ENCODE measurements at places on chromosomes 12 and 14.

GRCh38 chr12:85275374-85275773 lies 4.6 kb upstream of the ALX1 start:
- DNase-seq: no peak

- no peak for DNase-seq
Observed at GRCh38 chr14:65019944-65020566, 33.4 kb downstream of the FNTB start.

- DNase-seq: no peak
Observed at GRCh38 chr12:58657190-58657589, 263.1 kb downstream of the LRIG3 start.

DNA sequence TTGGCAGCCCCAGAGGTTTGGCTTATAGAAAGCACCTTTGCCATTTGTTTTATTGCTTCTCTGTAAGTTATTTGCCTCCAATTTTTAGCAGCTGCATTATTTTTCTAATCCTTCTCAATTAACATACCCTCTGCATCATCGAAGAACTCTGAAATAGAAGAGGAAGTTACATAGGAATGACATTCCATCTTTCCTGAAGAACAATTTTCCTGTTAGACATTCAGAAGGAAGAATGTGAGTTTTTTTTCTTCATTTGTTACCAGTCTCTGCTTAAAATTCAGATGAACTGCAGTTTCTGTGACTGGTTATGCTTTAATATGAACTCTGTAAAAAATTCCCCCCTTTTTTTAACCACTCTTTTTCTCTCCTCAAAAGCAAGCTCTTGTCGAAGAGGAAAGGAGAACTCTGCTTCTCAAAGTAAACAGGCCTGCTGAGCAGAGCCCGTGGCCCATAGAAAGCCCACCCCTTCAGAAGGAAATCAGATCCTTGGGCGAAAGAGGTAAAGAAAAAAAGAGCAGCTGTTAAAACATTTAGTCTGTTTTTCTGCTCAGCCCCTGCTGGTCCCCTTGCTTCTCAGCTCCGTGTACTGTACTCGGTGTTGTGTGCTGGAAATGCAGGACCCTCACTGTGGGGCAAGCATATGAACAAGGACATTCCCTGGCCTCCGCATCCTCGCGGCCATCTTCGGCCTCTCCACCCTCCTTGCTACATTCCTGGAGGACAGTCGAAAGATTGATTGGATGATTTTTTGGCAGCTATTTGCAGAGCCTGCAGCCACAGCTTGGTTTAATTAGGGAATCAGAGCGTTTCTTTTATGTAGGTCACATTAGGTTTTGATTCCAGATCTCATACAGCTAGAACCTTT lies 164.4 kb upstream of the LRIG3 start:
- no peak for DNase-seq

GRCh38 chr12:3205742-3206519 lies 128.8 kb downstream of the TSPAN9 start:
- DNase-seq: no peak

GRCh38 chr12:106119301-106119700 lies 19.5 kb downstream of the NUAK1 start:
- no peak for DNase-seq

GRCh38 chr12:90828621-90829020 lies 126.4 kb downstream of the CCER1 start:
- DNase-seq: no peak

DNA sequence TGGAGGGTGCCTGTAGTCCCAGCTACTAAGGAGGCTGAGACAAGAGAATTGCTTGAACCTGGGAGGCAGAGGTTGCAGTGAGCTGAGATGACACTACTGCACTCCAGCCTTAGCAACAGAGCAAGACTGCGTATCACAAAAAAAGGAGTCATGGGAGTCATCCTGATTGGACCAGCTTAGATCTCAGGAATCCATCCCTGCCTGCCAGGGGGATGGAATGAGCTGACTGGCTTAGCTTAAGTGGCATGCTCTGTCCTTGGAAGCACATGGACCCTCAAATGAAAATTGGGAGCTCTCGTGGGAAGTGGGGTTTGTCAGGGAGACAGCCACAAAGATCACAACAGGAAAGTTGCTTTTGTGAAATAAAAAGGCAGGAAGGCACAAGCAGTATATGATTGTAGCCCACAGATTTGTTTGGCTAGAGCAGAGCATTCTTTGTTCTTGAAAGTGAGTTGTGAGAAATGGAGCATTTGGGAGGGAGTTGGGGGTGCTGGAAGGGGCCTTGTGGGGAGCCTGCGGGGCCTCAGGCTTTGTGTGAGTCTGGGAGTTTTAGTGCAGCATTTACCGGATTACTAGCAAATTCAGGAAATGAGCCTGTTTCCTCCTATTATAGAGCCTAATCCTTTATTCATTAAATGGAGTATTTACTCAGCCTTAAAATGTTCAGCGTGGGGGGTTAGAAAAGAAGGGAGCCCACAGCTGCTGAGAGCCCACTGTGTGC lies 30.7 kb downstream of the DGLUCY start:
- DNase-seq: no peak

DNA sequence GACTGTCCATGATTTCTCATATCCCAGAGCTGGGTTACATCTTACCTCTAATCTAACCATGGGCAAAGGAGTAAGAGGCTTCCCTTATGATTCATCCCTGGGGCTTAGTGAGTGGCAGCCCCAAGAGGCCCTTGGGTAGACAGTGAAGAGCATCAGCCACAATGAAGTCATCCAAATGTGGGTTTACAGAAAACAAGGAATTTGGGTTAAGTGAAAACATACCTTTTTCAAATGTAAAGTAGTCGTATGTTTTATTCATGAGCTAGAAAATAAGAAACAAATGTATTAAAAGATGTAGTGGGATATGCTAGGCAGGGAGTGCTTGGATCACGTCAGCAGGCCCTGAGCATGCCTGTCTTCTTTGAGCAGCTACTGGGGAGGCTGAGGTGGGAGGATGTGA lies 54.0 kb upstream of the ELK3 start:
- DNase-seq: no peak

- no peak for DNase-seq
Observed at GRCh38 chr14:78697341-78697740, 527.2 kb downstream of the NRXN3 start.

DNA sequence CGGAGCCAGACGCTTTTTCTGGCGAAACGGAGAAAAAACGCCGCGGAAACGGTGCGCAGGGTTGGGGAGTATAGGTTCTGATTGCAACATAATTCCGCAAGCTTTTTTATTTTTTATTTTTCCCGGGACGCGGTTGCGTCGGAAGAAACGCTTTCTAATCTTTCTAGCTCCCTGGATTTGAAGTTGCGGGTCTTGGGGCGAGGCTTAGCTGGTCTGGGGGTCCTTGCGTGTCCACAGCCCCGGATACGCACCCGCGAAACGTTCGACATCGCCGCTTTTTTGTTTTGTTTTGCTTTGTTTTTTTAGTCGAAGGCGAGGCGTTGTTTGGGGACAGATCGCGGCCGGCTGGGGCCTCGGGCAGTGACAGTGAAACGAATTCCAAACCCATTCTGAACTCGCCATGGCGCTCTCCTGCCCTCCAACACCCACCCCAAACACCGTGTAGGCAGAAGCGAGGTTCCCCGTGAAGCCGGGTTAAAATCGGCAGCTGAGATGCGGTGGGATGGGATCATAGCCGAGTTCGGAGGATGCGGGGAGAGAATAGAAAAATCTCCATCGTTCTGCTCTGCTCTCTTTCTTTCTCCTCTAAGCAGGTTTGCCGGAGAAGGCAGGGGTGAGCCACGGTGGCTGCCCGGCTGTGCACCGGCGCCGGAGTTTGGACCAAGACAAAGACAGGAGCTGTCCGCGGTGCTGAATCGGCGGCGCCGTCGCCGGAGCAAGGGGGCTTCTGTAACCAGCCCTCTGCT lies 8.1 kb upstream of the LHX5 start:
- DNase-seq: no peak

DNA sequence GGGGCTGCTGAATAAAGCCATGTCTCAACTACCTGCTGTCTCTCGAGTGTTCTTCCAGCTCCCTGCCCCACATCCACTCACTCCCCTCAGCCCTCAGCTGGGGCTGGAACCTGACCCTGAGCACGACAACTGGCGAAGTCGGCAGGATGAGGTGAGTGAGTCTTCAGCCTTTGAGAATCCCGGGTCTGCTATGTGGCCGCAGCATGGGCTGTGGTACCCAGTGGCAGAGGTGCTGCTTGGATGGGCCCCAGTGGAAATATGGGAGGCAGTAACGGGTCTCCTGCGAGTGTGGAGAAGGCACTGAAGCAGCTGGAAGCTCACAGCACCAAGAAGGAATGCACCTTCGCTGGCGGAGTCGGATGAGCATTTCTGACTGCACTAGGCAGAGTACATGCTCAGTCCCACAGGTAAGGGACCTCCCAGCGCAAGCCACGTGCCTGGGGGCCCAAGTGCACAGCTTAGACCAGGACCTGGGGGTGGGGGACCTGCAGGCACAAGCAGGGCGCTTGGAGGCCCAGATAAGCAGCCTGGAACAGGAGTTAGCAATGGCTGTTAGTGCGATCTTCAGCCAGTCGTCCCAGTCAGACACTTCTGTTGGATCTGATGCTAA lies 95.5 kb upstream of the TMPO start:
- DNase-seq: no peak

DNA sequence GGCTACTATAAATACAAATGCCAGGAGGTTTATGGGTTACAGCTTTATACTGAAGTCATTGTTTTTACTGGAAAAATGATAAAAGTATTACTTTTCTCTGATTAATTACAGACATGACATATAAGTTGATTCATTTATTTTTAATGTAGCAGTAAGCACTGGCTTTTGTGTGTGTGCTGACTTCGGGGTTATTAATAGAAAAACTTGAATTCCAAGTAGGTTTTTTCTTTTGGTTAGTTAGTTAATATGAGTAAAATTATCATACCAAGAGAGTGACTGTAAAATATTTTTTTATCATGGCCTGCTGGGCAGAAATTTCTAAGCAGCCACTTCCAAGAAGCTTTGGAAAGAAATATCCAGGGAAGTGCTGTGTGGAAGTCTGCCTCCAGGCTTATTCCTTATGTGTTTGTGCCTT lies 56.4 kb downstream of the IFT81 start:
- DNase-seq: no peak

DNA sequence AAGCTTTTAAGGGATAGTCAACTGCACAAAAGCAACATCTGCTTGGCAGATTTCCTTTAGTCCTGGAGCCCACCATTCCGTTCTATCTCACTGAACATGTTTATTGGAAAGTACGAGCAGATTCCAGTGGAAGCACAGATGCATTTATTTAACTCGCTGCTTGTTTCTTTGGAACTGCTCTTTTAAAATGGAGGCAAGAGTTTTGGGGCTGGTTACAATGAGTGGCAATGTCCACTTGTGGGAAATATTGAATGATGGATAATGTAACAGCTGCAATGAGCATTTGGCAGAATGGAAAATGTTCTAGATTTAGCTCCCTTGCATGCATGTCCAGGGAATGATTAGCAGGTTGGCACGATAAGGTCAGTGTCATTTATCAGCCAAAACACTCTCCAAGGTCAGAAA lies 163.0 kb downstream of the ATP23 start:
- DNase-seq: no peak

DNA sequence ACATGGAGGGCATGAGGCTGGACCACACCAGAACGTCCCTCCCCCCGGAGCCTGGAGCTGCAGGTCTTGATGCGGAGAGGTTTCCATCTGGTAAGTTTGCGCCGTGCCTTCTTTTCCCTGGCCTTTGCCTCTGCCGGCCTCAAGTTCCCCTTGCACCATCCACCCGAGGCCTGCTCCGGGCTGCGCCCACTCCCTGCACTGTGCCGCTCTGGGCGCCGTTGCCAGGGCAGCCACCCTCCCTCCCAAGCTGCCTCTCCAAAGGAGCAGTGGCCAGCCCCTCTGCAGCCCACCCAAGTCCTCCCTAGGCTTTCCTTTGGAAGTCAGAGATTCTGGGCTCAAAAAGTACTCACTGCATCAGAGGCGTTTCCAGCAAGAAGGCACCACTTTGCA lies 46.2 kb upstream of the MEG3 start:
- DNase-seq: no peak

- no peak for DNase-seq
Observed at GRCh38 chr12:94305130-94305957, 154.3 kb downstream of the CEP83 start.

DNA sequence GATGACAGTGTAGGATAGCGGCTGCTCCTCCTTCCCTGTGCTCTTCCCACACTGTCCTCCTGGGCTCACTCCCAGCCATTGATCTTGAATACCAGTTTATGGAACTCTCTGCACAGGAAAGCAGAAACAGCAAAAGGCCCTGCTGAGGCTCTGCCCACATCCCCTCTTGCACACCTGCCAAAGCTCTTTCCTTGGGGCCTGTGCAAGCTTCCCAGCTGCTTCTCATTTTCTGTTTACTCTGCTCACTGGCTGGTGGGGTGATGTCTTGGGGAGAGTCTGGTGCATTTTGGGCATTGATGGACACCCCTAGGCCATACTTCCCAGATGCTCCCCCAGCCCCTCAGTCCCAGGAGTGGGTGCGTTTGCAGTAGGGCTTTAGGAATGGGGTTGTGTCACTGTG lies 361.8 kb downstream of the TMEM121 start:
- DNase-seq: no peak

DNA sequence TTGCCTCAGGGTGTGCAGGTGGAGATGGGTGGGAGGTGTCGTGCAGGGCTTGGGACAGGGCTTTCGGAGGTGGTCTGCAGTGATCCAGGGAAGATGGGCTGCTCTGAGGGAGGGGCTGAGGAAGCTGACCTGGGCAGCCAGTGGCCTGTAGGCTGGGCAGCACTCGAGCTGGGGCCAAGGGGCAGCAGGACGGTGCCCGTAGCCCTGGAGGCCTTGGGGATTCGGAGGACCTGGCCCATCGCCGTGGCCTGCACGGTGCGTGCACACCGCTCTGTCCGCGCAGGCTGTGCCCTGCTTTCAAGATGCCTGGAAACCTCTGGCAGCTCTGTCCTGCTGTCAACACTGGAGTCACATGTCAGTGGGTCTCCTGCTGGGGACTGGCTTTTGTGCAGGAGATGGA lies 9.1 kb downstream of the PACS2 start:
- DNase-seq: no peak

DNA sequence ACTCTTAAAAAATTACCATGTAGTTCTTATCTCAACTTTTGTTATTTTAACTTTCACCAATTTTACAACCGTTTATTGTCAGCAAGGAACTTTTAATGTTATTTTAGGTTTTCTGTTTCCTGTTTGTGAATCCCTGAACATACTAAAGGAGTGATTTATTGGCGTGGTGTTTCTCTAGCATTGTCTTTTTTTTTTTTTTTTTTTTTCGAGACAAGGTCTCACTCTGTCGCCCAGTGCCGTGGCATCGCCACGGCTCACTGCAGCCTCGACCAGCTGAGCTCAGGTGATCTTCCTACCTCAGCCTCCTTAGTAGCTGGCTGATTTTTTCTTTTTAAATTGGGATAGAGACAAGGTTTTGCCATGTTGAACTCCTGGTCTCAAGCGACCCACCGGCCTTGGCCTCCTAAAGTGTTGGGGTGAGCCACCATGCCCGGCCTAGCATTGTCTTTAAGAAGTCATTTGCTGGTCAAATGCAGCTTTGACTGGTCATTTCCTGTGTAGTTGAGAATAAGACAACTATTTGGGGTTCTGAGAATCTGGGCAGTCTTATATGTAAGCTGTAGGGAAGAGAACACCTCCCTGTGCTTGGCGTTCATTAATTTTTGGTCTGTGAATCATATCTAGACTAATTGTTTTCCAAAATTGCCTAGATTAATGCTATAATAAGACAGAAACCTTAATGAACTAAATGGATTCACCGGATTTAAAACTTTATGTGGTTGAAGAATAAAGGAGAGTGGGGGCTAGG lies 2.1 kb downstream of the WASHC4 start:
- no peak for DNase-seq

All from activated T-helper 1 cell treated with Interleukin-2 at 50 U/mL for 16 hours (primary cell).